B cell (primary cell): ENCODE measurements at places on chromosomes 3 and 15. TPM values are rescaled to one million over a fixed set of nuclear protein-coding genes. Genes with fewer than 3 reads are reported as not detected.

The NLGN1 gene
- not detected in 2 replicates for total RNA-seq

The RGMA gene
- not detected in 2 replicates for total RNA-seq

The SLC2A2 gene
- total RNA-seq = not detected in 2 replicates

The GHSR gene
- total RNA-seq = not detected in 2 replicates

The BFSP2 gene
- 0.70 and 1.6 TPM in 2 replicates for total RNA-seq

The RBP2 gene
- not detected in 2 replicates for total RNA-seq

The OXTR gene
- total RNA-seq = 0.10 and 0.17 TPM in 2 replicates

The C3orf85 gene
- not detected in 2 replicates for total RNA-seq

The AADACL2 gene
- not detected in 2 replicates for total RNA-seq

The HHLA2 gene
- total RNA-seq = 0.39 and 0.84 TPM in 2 replicates

The TRIM42 gene
- not detected in 2 replicates for total RNA-seq

The TTLL13 gene
- total RNA-seq = 0.22 and 0.42 TPM in 2 replicates

The CSNK1G1 gene
- total RNA-seq = 39.0 and 40.3 TPM in 2 replicates

The THRB gene
- 0.86 and 1.2 TPM in 2 replicates for total RNA-seq

The TMEM202 gene
- not detected in 2 replicates for total RNA-seq

The ICE2 gene
- 65.9 and 71.2 TPM in 2 replicates for total RNA-seq

The ARF4 gene
- 37.5 and 38.1 TPM in 2 replicates for total RNA-seq

The CISH gene
- 2.3 and 2.4 TPM in 2 replicates for total RNA-seq

The ZBED2 gene
- 6.0 and 6.8 TPM in 2 replicates for total RNA-seq

The GXYLT2 gene
- not detected in 2 replicates for total RNA-seq

The KY gene
- total RNA-seq = not detected in 2 replicates

The TGM5 gene
- total RNA-seq = 0.42 TPM in 1 of 2 replicates, not detected in the other

The PROS1 gene
- total RNA-seq = not detected in 2 replicates

The ILDR1 gene
- total RNA-seq = 1.6 and 1.9 TPM in 2 replicates

The CEMIP gene
- 0.24 and 0.32 TPM in 2 replicates for total RNA-seq

The SLC15A2 gene
- 13.1 and 14.4 TPM in 2 replicates for total RNA-seq

The CAMK2N2 gene
- total RNA-seq = 0.29 TPM in 1 of 2 replicates, not detected in the other

The ARID3B gene
- total RNA-seq = 30.9 and 31.0 TPM in 2 replicates

The CELSR3 gene
- total RNA-seq = 2.5 and 2.8 TPM in 2 replicates

The TGM4 gene
- total RNA-seq = not detected in 2 replicates

The CCR1 gene
- total RNA-seq = 0.79 and 1.1 TPM in 2 replicates

The TMCO5A gene
- not detected in 2 replicates for total RNA-seq

The MYEF2 gene
- total RNA-seq = 34.3 and 36.3 TPM in 2 replicates

The CYFIP1 gene
- 13.1 and 13.5 TPM in 2 replicates for total RNA-seq

The LIPC gene
- not detected in 2 replicates for total RNA-seq

The GPR156 gene
- 0.20 TPM in 1 of 2 replicates, not detected in the other for total RNA-seq

The CRTAP gene
- 55.0 and 57.7 TPM in 2 replicates for total RNA-seq

The KIF23 gene
- 0.30 and 0.41 TPM in 2 replicates for total RNA-seq

The KNG1 gene
- not detected in 2 replicates for total RNA-seq

The FBXO40 gene
- not detected in 2 replicates for total RNA-seq
